Stimulated activated CD8-positive, alpha-beta memory T cell treated with anti-CD3 and anti-CD28 coated beads, Interleukin-4, amount 100 ng/mL, for 1 hour (primary cell): ENCODE measurements at places on chromosomes 5 and 9.

DNA sequence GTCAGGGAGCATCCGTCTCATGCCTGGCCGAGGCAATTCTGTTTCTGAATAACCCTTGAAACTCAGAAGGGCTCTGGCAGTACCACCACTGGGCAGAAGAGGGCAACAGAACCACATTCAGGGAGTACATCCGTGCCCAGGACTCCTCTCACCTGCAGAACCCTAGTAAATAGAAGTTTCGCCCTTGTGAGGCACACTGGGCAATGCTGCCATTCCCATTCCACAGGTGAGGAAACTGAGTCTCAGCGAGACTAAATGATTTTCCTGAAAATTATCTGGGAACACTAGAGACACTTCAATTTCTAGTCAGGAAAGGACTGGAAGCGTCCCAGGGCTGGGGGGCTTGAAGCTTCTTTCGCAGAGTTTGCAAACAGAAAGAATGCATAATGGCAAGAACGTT lies 74.7 kb downstream of the FGF1 start:
- peak; percentile 31 for DNase-seq

DNA sequence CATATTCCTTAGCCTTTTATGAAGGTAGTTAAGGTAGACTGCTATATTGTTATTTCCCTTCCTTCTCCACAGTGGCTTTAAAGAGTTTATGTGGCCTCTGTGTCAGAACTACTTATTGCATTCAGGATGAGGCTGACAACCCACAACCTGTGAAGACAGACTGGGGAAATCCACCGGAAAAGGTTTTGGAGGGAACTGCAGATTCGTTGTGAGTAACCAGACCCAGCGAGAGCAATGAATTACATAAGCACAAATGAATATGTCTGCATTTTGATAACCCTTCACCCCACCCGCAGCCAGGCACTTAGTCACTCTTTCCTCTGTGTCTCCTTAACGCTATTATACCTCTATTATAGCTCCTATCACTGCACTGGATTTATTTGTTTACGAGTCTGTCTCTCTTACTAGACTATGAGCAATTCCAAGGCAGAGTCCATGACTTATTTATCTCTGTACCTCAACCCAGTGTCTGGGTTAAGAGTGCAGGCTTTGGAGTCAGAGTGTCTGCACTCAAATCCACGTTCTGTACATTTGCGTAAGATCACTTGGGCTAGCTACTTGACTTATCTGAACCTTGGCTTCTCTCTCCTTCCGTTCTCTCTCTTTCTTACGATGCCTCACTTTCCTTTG lies 19.2 kb downstream of the KCTD16 start:
- peak; percentile 28 for DNase-seq

DNA sequence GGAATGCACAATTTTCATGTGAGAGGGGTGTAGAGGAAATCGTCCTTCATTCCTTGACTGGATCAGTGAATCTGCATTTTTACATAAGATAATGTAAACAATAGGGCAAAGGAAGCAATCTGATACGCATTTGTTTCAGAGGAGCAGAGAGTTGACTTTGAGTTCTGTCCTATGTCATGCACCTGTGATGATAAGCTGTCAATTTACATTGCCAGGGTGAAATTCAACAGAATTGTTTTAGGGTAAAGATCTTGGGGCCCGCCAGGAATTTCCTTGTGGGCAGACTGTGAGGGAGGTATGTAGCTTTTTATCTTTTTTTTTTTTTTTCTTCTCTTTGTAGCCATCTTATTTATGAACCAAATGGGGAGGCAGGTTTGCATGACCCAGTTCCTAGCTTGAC lies 58.3 kb upstream of the LARP1 start:
- no peak for DNase-seq

GRCh38 chr5:155616779-155617392 lies 603.3 kb downstream of the KIF4B start:
- DNase-seq = no peak

DNA sequence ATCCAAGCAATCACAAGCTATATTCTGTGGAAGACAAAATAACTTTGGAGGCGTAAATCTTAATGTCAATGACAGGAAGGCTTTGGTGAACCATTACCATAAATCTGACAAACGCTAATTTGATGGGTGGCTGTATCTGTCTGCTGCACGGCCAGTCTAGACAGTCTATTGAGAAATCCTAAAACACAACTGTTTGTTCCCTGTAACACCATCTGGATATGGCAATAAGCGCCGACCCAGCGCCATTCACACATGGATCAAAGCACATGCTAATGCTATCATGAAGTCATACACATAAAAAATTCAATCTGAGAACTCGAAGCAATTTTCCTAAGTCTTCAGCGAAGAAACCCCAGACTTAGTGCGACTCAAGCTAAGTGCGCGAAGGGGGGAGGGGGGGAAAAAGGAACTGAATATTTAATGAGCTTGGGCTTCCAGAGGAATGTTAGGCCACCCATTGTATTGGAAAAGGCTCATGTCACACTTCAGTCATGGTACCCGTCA lies 95.1 kb downstream of the ARL15 start:
- DNase-seq = no peak

GRCh38 chr9:124488641-124489210 lies 18.5 kb downstream of the NR5A1 start:
- DNase-seq = no peak

- no peak for DNase-seq
Measured at GRCh38 chr9:117030254-117030768, 343.2 kb downstream of the TRIM32 start.

- DNase-seq = no peak
Measured at GRCh38 chr5:147482706-147483180, 27.1 kb downstream of the DPYSL3 start.

GRCh38 chr9:88388886-88389605 lies 802 bp downstream of the SPIN1 start:
- DNase-seq = no peak

- no peak for DNase-seq
Measured at GRCh38 chr9:101536938-101537337, 3.3 kb downstream of the RNF20 start.

DNA sequence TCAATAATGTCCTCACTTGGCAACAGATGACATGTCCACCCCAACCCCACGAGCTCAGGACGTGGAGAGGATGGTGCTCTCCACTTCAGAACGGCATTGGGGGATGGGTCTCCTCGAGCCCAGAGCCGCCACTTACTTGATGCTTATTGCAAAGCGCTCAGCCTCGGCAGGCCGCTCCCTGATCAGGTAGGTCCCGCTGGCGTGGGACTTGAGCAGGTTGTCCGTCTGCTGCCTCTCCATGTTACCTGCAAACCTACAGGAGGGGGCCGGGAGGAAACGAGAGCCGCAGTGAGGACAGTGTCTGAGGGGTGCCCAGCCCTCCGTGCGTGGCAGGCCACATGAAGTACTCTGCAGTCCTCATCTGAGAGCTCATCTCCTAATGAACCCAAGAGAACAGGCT lies 36.6 kb upstream of the SARDH start:
- DNase-seq = no peak

- no peak for DNase-seq
Measured at GRCh38 chr9:121690316-121690715, 38.9 kb downstream of the DAB2IP start.

- no peak for DNase-seq
Measured at GRCh38 chr9:115629879-115630840, 512.2 kb upstream of the TNC start.

DNA sequence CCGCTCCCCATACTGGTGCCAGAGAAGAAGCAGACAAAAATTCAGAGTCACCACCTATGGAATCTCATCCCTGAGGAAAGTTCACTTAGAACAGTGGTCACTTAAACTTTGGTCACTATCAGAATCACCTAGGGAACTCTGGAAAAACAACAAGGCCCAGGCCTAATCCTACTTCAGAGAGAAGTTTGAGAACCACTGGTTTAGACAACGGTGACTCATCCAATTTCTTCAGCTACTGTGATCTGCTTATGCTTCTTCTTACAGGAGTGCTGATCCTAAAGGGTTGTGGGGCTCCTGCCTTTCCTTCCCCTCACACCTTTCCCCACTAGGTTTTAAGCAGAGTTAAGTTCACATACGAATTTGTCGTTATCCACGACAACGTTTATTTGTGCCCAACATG lies 194.7 kb upstream of the KLF4 start:
- no peak for DNase-seq

DNA sequence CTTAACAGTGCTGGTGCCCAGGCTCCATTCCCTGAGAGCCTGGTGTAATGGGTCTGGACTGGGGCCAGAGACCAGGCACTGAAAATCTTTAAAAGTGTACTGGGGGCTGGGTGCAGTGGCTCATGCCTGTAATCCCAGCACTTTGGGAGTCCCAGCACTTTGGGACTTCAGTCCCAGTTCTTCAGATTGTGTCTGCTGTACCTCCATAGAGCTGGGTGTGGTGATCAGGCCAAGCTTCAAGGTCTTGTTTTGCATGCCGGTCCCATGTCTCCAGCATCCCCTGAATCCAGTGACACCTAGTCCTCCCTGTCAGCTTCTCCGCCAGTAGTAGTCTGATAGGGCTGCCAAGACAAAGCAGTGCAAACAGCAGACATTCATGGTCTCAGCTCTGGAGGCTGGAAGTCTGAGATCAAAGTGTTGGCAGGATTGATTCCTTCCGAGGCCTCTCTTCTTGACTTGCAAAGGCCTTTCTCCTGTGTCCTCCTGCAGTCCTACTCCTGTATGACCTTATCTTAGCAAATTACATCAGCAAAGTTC lies 108.2 kb downstream of the SYK start:
- DNase-seq = no peak

GRCh38 chr9:90801241-90801972 lies at the start of gene SYK:
TSS of gene SYK (plus strand) at chr9:90801819. CDS start at chr9:90843899, 42,080 bp downstream.
- DNase-seq = no peak

DNA sequence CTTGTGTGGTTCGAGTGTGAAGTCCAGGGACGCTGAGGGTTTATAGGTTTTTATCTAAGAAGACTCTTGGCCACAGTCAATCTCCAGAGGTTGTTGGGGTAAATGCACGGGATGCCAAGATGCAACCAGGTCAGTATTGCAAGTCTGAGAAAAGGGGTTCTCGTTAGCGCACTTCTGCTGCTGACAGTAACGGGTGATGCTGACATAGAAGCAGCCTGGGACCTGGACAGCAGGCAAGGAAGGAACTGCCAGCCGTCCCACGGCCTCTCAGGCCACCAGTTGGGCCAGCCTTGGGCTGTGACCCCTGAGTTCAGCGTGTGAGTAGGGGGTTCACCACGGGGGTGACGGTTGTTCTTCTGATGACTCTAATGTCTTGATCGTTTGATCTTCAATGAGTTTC lies 39.0 kb downstream of the TENT4A start:
- DNase-seq = no peak

- no peak for DNase-seq
Measured at GRCh38 chr5:171743436-171744076, 42.1 kb upstream of the SMIM23 start.

DNA sequence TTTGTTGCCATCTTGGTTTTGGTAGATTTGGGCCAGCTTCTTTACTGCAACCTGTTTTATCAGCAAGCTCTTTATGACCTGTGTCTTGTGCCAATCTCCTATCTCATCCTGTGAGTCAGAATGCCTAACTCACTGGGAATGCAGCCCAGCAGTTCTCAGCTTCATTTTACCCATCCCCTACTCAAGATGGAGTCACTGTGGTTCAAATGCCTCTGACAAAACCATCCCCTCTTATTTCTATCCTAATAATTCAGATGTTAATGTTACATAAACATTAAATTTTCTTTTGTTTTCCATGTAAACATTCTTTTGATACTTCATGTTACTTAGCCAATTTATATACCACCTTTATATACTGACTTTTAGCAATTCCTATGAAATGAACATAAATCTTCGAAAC lies 746.3 kb downstream of the CDH18 start:
- DNase-seq = no peak

GRCh38 chr9:126532489-126532888 lies 81.2 kb upstream of the LMX1B start:
- no peak for DNase-seq

DNA sequence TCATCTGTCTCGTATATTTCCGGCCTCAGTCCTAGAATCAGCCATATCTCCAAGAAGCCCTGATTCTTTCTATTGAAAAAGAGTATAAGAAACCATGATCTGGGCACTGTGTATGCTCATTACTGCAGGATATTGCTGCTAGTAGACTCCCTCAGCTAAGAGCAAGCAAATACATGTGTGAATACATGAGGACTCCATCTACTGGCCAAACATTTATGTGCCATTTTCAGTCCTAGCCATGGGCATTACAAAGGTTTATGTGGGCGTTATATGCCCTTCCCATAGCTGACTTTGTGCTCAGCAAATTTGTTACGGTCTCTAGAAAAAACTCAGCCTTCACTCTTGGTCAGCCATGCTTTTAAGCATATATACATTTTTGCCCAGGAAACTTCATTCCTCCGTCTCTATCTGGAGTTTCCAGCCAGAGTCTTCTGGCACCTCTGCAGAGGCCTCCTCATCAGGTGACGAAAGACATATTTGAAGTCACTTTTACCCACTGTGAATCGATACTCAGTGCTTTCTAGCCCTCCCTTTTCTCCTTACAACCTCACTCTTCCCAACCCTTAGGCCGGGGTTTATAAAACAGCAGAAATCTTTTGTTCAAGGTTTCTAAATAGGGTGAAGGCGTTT lies 1495.6 kb upstream of the CDH6 start:
- no peak for DNase-seq

DNA sequence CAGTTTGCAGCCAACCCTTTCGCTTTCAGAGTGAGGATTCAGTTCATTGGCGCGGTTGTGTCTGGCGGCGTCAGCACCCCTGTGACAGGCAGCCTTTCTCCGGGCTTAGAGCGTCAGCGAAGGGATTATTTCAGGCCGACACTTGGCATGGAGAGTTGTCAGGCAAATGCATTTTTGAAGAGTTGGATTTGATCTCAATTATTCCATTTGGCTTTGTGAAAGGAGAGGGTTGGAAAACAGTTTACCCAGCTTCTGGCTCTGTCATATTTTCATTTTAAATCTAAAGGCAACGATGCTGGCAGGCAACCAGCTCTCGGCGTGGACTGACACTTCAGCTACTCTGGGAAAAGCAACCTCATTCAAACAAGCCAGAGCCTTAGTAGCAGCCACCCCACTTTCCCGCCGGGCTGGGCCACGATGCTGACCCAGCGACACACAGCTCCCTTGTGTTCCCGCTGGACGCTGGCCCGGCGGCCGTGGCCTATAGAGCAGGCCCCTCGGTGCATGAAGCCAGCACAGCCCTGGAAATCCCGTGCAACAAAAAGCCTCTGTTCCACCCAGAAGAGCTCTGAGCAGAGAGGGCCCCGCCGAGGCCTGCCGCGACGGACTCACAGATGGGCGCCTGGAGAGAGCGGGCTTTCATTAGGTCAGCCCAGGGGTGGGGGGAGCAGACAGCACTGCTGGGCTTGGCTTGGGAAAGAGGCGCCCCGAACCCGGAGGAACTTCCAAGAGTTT lies 28.9 kb upstream of the LPCAT1 start:
- no peak for DNase-seq

GRCh38 chr9:71676460-71676859 lies 91.9 kb downstream of the CEMIP2 start:
- no peak for DNase-seq

GRCh38 chr5:54524704-54525103 lies 7.1 kb downstream of the SNX18 start:
- DNase-seq = no peak
